ENCODE measurements at places on chromosomes 2 and 18.

DNA sequence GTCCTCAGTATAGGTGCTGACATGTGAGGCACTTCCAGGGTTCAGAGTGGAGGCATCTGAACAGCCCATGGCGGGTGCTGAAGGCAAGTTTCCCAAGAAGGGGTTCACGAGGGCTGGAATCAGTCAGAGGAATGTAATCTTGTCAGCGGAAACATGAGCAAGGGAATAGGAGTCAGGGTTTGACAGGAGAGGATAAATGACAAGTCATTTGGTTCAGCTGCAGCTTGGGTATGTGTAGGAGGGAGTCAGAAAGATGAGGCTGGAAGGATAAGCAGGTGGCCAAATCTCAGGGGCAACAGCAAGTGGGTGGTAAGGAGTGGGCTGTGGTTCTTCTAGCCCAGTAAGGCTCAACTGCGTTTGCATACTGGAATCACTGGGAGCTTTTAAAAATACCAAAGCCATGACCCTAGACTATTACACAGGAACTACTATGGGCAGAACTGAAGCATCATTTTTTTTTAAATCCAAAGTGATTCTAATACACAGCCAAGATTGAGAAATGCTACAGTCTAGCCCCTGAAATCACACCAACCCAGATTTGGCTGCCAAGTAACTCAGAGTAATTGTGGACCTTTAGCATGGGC, 41.8 kb upstream of the NAB1 start:
- no peak for DNase-seq

GRCh38 chr2:230319211-230319862, 7.7 kb upstream of the SP140L start:
- no peak for DNase-seq

DNA sequence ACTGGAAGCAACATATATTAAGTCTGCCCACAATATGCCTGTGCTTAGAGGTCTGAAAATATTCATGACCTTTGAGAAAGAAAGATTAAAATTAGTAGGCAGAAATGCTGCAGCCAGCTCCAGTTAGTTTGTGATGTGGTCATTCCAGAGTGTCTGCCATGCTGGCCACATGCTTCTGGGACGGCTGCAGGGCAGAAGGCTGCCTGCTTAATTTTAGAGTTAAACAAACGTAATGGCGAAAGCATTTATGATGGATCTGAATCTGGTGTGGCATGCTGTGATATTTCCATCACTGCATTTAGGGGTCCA, 95.4 kb downstream of the FHOD3 start:
- no peak for DNase-seq

GRCh38 chr2:65985986-65986385, 448.9 kb upstream of the MEIS1 start:
- no peak for DNase-seq

GRCh38 chr18:60232541-60232940, 140.0 kb downstream of the MC4R start:
- peak; percentile 17 for DNase-seq

- no peak for DNase-seq
Measured at GRCh38 chr2:159921752-159922404, 123.9 kb upstream of the CD302 start.

- DNase-seq, result no peak
Measured at GRCh38 chr2:69946351-69947324, 14.8 kb downstream of the ASPRV1 start.

- no peak for DNase-seq
Measured at GRCh38 chr2:17309181-17309580, 209.1 kb downstream of the RAD51AP2 start.

DNA sequence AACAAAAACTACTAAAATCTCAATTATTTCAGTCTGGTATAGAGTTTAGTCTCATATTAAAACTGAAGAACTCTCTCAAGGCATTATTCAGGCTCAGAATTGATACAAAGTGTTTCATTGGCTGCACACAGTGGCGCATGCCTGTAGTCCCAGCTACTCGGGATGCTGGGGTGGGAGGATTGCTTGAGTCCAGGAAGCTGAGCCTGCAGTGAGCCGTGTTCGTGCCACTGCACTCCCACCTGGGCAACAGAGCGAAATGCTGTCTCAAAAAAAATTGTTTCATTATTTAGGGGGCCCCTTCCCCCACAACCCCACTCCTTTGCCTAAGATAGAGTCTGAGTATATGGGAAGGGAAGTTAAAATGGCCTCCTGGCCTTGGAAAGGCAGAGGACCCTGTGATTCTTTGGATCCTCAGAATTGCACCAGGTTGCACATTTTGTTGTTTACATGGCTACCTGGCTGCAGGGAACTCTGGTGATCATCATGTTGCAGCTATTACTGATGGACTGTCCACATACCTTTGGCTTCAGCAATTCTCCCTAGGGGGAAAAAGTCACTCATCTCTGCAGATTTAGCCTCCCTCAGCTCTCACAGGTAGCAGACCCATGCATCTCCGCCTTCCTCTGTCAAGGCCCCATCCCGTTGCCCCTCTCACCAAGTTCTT, 19.2 kb upstream of the CYRIA start:
- no peak for DNase-seq

GRCh38 chr2:240213226-240213475, 72.7 kb upstream of the OTOS start:
- no peak for DNase-seq

- DNase-seq, result no peak
Measured at GRCh38 chr2:121513597-121514333, 16.9 kb upstream of the RNU4ATAC start.

GRCh38 chr2:149164827-149165226, 126.3 kb downstream of the LYPD6B start:
- DNase-seq, result no peak

GRCh38 chr18:78643004-78643403, 336.6 kb upstream of the SALL3 start:
- DNase-seq, result no peak

DNA sequence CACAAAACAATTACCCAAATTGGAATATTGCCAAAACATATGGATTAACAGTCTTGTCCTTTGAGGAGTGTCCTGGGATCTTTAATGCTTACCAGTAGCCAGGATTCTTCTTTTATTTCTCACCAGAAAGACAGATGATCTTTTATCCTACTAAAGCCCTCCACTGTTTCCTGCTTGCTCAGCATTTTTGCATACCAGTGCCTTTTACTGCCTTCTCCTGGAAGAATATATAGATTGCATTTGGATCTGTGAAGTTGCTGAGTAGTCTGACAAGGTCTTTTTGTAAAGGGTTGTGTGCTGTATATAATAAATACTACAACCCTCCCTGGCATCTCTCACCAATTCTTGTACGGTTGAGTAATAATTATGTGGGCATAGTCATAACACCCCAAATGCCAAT, 652.2 kb downstream of the LRRTM4 start:
- no peak for DNase-seq

DNA sequence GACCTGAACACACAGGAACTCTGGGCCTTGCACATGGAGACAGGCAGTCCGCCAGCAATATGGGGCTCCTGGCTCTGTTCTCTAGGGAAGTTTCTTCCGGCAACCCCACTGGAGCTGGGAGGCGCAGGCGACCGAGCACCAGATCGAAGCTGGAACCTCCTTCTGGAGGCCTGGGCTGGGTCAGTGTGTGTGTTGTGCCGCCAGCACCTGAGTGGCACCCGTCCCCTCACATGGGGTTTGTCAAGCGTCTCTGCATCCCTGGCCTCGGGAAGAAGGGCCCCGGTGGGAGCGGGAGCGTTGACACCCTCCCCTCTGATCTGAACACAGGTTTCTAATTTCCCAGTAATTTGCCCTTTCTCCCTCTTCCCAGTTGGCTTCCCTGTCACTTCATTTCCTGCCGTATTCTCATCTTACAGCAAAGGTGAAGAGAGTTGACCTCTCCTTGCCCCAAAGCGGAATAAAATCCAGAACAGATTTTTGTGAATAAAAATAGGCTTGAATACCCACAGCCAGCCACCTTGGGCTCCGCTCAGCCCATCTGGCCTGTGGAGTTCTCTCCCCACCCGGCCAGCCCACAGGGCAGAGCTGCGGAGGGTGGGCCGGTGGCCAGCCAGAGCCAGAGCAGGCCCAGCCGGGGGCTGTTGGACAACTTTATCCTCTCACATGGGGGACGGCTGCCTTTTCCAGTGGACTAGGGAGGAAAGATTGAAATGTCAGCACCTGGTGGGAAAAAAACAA, 85.9 kb downstream of the APOB start:
- no peak for DNase-seq

GRCh38 chr18:76450452-76451395, 44.3 kb downstream of the ZNF516 start:
- no peak for DNase-seq

GRCh38 chr2:20444993-20445910, 1.6 kb upstream of the RHOB start:
- no peak for DNase-seq

DNA sequence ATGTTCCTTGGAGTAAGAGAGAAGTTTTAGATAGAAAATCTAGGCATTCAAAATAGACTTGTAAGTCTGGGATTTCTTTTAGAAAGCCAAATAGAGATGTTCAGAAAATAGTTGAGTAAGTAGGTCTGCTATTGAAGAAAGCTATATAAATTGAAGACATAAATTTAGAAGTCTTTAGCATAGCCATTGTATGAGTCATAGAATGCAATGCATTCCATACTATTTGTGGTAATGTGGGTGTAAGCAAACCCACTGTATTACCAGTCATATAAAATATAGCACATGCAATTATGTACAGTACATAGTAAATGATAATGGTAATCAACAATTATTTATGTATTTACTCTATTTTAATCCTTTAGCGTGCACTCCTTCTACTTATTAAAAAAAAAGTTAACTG, 14.1 kb downstream of the MC4R start:
- DNase-seq, result no peak

DNA sequence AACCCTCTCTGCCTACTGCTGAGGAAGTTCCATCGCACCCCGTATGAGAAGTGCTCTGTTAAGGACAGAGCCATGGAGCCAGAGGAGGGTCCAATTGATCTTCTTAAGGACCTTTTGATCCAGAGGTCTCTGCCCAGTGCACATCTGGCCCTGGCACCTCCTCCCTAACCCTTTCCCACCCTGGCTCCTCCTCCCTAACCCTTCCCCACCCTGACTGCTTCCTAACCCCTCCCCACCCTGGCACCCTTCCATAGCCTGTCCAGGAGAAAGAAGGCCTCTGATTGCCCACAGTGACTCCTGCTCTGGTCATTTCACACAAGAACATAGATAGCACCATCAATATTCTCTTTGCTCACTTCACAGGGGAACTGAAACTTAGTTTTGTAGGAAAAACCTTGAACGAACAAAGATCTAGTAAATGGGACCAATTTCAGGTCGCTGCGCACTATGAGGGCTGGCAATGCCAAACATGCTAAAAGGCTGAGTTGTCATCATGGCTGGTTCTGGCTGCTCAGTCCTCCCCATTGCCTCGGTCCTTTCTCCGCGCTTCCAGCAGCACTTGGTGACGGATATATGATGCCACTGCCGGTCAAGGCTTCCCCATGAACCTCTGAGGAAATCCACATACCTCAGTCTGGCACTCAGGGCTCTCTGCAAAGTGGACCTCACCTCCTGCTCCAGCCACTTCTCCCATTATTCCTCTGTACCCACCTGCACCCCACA, 49.2 kb downstream of the PKDCC start:
- DNase-seq, result no peak

DNA sequence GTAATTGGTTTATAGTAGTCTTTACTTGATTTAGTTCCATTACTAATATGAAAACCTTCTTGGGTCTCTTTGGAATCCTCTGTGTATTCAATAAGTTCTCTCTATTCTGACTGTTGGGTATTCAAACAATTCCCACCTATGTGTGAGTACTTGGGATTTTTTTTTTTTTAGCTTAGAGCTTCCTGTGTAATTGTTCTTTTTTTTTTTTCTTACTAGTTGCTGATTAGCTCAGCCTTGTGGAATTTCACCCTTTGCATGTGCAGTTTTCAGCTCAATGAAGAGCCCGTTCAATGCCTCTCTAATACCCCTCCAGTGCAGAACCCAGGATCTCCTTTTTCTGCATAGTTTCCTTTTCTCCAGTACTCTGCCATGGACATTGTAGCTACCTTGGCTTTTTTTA, 339.1 kb upstream of the GALNT5 start:
- DNase-seq, result no peak

GRCh38 chr2:168166902-168167510, 80.4 kb downstream of the STK39 start:
- no peak for DNase-seq

DNA sequence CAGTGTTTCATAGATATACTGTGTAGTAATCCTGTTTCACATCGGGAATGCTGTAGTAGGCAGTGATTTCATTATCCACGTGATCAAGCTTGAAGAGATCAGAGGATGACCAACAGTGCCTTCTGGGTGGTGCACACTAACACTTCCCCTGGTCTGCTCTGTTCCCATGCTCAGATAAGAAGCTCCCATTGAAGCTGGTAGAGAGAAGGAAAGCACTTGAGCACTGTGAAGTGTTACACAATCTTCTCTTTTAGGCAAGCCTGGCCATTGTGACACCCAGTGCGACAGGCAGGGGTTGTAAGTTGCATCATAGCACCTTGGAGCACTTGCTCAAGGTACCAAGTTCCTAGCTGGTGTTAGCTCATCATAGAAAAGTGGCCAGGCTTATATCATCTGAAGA, 30.6 kb upstream of the GPD2 start:
- DNase-seq, result no peak

- DNase-seq, result no peak
Measured at GRCh38 chr18:79940814-79941472, 10.5 kb downstream of the SLC66A2 start.

DNA sequence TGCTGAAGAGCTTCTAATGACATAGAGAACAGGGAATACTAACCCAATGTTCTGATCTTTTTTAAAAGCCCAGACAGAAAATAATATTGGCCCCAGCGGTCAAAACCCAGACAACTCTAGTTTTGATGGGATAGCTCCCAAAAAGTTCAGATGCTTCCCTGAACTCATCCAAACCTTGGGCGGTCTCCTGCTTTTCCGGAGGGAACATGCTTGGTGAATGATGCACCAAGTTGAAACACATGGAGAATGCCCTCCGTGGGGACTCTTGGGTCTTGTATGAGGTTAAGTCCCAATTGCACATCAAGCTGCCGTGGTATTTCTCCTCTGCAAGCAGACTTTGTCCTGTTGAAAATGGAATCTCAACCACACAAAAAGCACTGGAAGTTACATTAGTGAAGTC, 120.7 kb upstream of the CTAGE1 start:
- DNase-seq, result no peak

DNA sequence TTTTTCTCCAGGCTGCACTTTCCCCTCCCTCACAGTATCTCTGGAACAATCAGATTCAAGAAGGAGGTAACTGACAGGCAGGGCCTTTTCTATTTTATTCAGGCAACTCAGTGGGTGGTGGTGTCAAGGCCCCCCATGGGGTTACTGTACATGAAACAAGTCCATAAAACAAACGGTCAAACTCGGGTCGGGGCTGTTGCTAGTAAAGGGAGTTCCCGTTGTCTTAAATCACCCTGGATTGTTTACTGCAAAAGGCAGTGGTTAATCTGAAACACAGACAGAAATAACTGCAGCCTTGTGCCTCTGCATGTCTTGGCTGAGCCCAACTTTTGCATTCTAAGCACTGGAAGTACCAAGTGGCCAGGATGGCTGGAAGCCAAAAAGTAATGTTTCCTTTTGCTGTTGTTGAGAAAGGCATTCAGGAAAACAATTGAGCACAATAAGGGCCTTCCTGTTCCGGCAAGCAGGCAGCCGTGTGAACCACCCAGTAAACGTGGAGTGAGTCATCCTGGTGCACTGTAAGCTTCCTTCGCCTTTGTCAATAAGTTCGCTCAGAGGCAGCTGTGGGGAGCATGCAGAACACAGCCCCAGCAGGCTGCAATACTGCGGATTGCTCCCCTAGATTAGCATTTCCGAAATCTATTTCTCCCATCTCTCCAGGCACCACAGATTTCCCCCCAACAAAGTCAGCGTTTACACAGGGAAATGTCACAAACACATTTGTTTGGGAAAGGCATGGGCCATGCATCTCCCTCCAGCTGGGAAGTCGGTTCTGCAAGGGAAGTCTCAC, 149.6 kb downstream of the IRS1 start:
- no peak for DNase-seq

GRCh38 chr18:38884050-38884449, 1318.5 kb upstream of the CELF4 start:
- DNase-seq, result no peak

Measured in NCI-H2171 treated with DMSO at 0.1 percent for 48 hours (cell line).